Suprapubic skin (tissue), 4 donors: ENCODE measurements at places on chromosomes 2 and 18. TPM values are rescaled to one million over a fixed set of nuclear protein-coding genes. Genes with fewer than 3 reads are reported as not detected.

- DNase-seq = no peak
Observed at GRCh38 chr2:10204326-10205161, 82.0 kb downstream of the RRM2 start.

Gene NCK2
- total RNA-seq = 41.9 TPM

Gene TTC21B
- total RNA-seq = 20.5 TPM

Gene VAMP8
- 96.3 TPM for total RNA-seq

- no peak for DNase-seq
Observed at GRCh38 chr2:43044093-43044681, 182.2 kb downstream of the ZFP36L2 start.

Gene EMILIN1
- total RNA-seq = 6.9 TPM

GRCh38 chr2:196200557-196200956 lies 29.2 kb upstream of the STK17B start:
- no peak for DNase-seq

Gene C2orf72
- 7.1 TPM for total RNA-seq

GRCh38 chr2:2743164-2743571 lies 412.1 kb upstream of the MYT1L start:
- peak; percentile 76 for DNase-seq

DNA sequence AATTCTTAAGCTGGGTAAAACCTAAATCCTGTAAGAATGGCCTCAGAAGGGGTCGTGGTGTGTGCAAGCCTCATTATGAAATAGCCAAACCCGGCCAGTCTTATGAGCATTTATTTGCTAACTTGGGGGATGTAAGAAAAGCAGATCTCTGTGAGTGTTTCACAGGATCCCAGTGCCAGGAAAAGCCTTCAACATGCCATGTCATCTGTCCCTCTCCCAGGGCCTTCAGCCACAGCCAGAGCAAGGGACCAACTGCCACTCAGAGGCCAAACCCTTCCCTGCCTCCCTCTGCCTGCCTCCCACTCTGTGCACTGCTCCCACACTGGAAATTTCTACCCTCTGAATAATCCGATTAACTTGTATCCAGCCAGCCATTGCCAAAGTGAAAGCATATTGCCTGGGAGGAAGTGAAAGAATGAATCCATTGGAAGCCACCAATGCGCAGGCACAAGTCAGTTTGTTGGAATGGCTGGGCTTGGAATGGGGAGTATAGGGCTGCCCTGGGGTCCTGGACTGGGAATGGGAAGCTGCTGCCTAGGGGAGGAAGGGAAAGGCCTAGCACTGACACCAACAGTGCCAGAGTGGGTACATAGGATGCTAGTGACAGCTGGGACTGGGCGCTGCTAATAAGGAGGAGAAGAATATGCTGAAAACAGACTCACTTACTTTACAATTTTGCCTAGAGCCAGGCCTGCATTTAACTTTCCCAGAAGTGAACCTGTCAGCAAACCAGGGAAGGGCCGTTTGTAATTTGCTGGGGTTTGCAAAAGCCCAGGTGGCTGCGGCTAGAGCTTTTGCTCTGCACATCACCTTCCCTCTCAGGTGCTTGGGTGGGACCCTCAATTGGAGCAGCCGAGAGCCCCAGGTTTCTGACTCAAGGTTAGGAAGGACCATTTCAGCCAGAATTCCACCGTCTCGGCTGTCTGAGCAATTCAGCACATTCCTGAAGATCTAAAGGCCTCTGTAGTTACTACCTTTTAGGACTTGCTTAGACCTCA lies 146.6 kb upstream of the NCK2 start:
- no peak for DNase-seq

Gene CSRNP3
- total RNA-seq = 6.5 TPM
